Nucleus accumbens (tissue), 56 donors: ENCODE measurements at places on chromosomes 11 and 22.

GRCh38 chr11:100930185-100930778 lies 199.3 kb downstream of the PGR start:
- no peak for DNase-seq

GRCh38 chr22:48961705-48962104 lies 866.0 kb downstream of the BRD1 start:
- DNase-seq = no peak

- no peak for DNase-seq
Observed at GRCh38 chr22:19943082-19944026, 1.7 kb upstream of the TXNRD2 start.

DNA sequence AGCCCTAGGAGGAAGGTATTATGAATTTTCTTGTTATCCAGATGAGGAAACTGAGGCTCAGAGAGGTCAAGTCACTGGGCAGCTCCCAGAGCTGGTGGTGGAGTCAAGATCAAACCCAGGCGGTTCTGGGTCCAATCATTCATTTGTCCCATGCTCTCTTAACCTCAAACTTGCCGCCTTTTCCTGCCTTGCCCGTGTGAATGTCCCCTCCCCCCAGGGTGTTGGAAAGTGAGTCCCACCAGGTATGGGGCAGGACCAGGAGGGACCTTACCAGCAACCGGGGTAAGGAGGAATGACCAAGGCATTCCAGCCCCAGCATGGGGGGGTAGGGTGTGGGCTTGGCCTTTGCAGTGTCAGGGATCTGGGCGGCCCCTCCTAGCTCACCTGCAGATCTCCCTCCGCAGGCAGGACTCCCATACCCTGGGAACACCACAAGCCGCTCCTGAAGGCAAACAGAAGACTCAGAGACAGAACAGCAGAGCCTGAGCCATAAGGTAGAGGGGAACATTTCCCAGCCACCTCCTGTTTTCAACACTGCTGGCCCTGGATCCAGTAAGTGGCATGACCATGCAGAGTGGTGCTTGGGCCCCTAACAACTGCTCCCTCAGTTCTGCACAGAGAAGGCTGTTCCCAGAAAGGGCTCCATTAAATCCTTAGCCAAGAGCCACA lies 41.2 kb upstream of the SYT7 start:
- no peak for DNase-seq

- no peak for DNase-seq
Observed at GRCh38 chr11:122413677-122414076, 241.8 kb upstream of the UBASH3B start.

DNA sequence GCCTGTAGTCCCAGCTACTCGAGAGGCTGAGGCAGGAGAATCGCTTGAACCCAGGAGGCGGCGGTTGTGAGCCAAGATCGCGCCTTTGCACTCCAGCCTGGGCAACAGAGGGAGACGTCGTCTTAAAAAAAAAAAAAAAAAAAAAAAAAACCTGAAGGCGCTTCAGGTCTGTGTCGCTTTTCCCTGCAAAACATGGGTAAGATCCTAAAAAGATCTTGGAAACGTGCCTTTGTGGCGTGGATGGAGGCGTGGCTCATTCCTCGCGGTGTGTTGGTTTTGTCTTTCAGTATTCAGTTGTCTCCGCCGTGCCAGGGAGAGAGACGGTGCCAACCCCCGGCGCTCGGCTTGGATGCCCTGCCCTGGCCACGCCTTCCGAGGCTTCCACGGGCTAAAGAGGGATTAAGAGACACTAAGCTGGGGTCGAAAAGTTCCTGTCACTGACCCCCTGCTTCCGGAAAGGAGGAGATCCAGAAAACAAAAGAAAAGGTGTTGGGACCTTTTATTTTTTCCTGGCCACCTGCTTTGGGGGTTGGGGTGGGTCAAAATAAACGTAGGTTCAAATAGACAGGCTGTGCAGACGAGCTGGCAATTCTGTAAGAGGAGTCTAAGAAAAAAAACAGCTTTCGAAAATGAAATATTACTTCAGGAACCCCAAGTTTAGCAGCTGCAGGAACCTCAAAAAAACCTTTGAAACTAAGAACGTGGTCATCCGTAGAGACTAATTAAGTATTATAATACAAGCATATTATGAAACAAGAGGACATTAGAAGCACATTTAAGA lies 1.1 kb upstream of the SLC35F2 start:
- DNase-seq = no peak

DNA sequence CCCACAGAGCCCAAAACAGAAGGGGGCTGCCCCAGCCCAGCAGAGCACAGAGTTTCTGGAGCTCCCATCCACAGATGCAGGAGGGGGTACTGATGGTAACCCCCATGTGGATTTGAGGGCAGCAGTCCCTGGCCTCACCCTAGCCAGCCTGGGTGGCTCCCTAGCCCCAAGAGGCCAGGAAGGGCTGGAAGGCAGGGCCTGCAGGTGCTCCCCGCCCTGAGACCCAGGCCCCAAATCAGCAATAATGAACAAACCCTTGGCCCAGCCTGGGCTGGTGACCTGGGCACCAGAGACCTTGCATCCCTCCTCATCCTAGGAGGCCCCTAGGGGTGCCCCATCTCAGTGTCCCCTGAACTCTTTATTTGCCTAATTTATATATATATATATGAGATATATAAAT lies 61.6 kb downstream of the MORC2 start:
- DNase-seq = no peak

DNA sequence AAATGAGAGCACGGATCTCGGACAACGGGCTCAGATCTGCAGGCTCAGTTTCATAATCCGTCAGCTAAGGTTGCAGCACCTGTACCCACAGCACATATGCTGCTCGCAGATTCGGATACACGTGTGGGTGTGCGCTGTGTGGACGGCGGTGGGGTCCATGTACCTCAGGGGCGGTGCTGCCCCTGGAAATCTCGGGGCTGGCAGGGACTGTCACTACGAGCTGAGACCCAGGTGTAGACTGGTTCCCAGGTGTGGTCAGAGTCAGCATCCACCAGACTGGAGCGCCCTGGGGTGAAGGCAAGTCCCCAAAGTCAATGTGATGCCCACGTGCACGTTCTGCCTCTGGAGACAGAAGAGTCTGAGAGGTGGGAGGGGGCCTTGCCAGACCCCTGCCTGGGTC lies 989.3 kb downstream of the BRD1 start:
- no peak for DNase-seq

GRCh38 chr11:78662811-78663210 lies 88.1 kb upstream of the NARS2 start:
- no peak for DNase-seq

DNA sequence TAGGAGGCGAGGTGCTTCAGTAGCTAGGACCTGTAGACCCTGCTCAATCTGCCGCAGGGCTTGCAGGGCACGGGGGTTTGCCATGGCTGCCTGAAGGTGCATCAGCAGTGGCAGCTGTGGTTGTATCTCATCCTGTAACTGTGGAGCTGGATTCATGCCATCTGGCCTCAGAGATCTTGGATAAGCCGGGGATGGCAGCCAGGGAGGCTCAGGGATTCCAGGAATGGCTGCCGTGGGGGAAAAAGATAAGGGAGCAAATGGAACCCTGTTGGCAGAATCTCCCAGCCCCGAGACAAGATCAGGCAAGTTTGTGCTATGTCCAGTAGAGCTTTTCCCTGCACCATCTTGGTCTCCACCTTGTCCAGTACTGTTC lies 1.8 kb downstream of the UBQLN3 start:
- DNase-seq = no peak

GRCh38 chr22:27580311-27580897 lies 221.2 kb downstream of the MN1 start:
- DNase-seq = no peak

DNA sequence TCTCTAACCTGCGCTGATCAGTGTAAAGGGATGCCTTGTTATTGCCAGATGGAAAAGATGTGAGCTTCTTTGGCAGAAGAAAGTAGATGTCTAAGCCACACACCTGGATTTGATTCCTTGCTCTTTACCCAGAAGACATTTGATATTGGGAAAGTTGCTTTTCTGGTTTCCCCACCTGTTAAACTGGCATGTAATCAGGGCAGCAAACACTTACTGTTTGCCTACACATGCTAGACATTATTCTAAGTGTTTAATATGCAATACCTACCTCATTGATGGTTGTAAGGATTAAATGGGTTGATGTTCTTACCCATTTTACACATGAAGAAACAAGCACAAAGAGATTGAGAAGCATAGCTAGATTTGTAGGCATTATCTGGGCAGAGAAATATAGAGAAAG lies 16.6 kb downstream of the ASRGL1 start:
- no peak for DNase-seq

GRCh38 chr11:35564245-35564595 lies 38.8 kb upstream of the PAMR1 start:
- no peak for DNase-seq

GRCh38 chr22:27867085-27867952 lies 51.7 kb downstream of the PITPNB start:
- no peak for DNase-seq

GRCh38 chr11:18088966-18089365 lies 16.9 kb downstream of the SAAL1 start:
- no peak for DNase-seq

GRCh38 chr22:38203855-38204514 lies 2.2 kb downstream of the MAFF start:
- DNase-seq = no peak

DNA sequence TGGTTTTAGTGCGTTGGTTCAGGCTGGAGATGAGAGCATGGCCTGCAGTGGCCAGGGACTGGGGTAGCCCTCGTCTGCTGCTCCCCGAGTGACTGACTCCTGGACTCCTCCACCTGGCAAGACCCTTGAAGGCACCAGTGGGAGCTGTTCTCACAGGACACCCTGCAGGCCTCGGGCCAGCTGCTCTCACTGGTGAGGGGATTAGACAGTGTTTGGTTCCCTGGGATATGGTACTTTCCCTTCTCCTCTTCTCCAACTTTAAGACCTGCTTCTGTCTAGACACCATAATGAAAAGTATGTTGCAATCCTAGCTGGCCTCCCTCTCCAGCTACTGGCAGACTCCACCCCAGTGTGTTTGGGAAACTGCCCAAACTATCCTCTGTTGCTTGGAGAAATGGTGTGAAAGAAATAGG lies 168.8 kb upstream of the CADM1 start:
- peak; percentile 44 for DNase-seq

- no peak for DNase-seq
Observed at GRCh38 chr11:5242933-5243815, 6.5 kb downstream of the HBG1 start.

DNA sequence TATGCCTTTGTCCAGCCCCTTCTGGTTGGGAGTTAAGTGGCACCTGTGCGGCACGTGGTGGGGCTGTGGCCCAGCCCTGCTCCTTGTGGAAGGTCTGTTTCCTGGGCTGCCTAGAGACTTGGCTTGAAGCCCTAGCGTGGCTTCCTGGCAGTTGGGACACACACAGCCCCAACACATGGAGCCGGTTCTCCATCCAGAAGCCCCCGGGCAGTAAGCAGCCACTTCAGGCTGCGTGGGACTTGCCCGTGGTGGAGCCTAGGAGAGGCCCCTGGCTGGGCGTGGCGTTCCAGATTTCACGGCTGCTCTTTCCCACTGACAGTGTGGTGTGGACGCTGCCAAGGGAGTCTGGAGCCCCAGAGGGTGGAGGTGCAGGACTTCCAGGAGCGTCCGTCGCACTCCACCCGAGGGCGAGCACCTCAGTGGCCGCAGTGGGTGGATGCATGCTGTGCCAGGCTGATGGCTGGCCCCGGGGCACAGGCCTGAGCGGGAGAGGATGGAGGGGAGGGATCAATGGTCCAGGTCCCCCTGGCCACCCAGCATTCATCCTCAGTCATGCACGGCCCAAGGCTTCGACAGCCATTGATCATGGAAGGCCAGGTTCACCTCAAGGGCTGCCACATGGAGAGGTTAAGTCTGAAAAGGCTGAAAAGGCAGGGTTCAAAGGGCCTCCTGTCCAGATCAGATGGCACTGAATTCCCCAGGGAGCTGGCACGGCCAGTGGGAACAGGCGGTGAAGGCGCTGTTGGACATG lies 9.3 kb downstream of the CCND1 start:
- no peak for DNase-seq

GRCh38 chr11:87451395-87451794 lies 413.7 kb downstream of the TMEM135 start:
- no peak for DNase-seq

GRCh38 chr11:36718451-36718850 lies 120.4 kb upstream of the RAG2 start:
- DNase-seq = no peak

- no peak for DNase-seq
Observed at GRCh38 chr11:111443640-111444039, 64.6 kb upstream of the POU2AF1 start.

GRCh38 chr11:259413-259812 lies 18.8 kb upstream of the NLRP6 start:
- DNase-seq = no peak

DNA sequence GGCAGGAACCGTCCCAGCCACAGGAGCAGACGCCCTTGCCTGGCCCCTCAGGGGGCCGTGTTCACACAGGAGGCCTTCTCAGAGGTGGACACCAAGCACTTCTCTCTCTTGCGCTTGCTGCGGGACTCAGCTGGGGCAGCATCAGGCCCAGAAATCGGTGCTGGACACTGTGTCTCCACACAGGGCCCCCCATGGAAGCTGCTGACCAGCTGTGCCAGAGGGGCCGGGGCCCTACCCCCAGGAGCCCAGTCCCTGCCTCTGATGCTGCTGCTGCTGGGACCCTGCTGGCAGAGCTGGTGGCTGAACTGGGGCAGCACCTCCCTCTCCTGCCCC lies 4.0 kb downstream of the PLXNB2 start:
- DNase-seq = no peak

DNA sequence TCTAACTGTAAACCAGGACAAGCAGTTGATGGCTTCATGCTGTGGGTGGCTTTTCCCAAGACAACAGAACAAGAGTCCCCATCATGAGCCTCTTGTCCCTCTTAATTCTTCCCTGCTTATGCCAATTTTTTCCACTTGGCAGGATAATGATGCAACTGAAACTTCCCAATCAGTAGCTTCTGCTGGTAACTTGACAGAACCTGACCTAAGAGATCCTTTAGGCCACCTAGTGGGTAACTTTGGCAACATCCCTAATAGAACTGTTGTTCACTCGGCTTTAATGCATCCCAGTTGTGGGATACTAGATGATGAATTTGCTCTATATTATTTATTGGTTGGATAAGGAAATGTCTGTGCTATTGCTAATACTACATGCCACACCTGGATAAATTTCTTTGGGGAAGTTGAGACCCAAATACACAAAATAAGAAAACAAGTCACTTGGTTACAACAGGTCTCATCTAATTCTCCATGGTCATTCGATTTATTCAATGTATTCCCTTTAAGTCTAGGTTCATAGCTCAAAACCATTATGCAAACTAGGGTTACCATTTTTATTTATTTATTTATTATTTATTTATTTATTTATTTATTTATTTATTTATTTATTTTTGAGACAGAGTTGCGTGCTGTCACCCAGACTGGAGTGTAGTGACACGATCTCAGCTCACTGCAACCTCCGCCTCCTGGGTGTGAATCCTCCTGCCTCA lies 41.4 kb upstream of the NFAM1 start:
- DNase-seq = no peak

GRCh38 chr22:41009222-41009948 lies 58.2 kb downstream of the RBX1 start:
- DNase-seq = no peak

GRCh38 chr11:86574493-86575207 lies 97.8 kb downstream of the ME3 start:
- no peak for DNase-seq

- DNase-seq = no peak
Observed at GRCh38 chr11:74257959-74258553, 53.4 kb downstream of the P4HA3 start.
